ENCODE measurements at places on chromosomes 3 and 15.

DNA sequence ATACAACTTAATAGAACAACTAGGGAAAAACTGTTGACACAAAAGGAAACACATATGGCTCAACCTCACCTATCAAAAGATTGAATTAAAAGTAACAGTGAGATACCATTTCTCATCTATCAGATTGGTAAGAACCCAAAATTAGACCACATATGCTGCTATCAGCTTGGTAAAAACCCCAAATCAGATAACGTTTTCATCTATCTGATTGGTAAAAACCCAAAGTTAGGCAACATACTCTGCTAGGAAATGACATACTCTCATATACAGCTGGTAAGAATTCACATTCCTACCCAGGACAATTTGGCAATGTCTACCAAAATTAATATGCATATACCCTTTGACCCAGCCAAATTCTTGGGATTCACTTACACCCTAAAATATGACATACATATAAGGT lies 26.3 kb downstream of the NRG4 start:
- no peak for DNase-seq

- DNase-seq: no peak
Observed at GRCh38 chr3:32097768-32098167, 8.7 kb upstream of the GPD1L start.

DNA sequence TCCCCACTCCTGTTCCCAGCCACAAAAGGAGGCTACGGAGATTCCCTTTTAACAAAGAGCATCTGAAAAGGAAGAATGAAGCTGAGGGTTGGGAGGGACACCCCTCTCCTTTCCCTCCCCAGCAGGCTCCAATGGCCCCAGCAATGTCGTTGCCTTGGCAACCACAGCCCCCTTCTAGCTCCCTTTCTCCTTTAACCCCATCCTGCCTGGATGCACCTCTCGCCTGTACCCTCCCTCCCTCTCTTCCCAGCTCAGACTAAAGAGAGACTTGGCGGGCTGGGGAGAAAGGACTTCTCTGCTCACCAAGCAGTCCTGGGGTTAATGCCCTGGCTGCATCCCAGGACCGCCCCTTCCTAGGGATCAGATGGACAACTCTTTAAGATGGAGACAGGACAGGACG lies 7.1 kb upstream of the RPL29 start:
- DNase-seq: no peak

DNA sequence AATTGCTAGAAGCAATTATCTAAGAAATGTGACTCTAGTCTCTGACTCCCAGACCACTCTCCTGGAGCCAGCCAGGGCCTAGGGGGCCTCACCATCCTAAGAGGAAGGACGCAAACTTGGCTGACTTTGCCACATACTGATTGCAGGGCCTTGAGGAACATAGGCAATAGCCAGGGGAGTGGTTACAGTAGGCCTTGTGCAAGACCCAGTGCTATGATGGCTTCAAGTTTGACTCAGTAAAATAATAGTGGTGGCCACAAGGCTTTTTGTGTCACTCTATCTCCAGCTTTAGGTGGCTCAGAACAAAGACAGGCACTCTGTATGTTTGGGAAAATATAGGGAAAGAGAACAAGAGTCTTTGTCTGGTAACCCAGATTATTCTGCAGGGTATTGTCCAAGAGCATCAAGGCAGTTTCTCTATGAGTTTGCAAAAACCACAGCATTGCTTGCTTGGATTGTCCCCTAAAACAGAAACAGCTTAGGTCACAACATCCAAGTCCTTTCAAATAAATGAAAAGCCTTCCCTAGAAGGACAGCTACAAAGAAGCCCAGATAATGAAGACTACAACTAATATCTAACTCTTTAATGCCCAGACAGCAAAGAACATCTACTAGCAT lies 631.5 kb downstream of the PYDC2 start:
- no peak for DNase-seq

DNA sequence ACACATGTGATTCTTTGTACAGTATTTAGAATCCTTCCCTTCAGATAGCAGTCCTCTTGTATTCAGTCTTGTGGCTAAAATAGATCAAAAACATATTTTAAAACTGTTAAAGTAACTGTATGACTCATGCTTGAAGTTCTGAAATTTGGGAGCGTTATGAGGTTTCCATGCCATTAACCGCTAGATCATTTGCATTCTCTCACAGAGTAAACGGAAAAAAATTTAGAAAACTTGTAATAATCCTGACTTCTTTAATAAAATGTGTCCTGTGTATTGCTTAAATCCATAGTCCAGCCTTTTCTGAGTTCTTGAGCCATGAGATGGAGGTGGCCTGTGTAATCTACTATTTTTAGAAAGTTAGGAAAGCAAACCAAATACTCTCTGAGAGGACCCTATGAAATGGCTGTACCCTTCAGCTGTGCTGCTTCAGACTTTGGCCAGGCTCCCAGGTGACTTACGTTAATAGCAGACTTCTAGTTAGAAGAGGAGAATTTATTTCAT lies 33.8 kb downstream of the MBNL1 start:
- no peak for DNase-seq

- DNase-seq: no peak
Observed at GRCh38 chr3:38575279-38575843, 74.1 kb downstream of the SCN5A start.

DNA sequence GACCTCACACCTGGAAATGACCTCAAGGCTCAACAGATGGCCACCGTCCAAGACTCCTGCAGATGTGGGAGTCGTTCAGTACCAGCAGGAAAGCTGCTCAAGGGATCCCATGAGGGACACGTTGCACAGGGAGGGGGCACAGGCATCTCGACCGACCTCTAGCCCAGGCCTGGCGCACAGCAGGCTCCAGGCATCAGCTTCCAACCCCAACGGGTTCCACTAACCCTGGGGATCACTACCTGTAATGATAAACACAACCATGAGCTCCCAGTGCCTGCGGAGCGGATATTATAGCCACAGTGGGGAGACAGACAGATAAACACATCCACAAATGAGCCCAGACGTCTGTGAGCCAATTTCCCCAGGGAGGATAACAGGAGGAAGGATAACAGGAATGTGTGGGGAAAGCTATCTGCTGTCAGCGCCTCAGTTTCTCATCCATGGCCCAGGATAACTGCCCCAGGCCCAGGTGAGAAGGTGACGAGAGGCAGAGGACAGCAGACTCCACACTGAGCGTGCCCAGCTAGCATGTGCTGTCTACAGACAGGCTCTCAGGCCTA lies 19.9 kb downstream of the NUP210 start:
- DNase-seq: no peak

- no peak for DNase-seq
Observed at GRCh38 chr3:108158251-108158650, 64.0 kb downstream of the IFT57 start.

- DNase-seq: no peak
Observed at GRCh38 chr3:134394380-134394779, 20.1 kb upstream of the AMOTL2 start.

GRCh38 chr3:102484363-102484762 lies 49.5 kb downstream of the ZPLD1 start:
- no peak for DNase-seq

- no peak for DNase-seq
Observed at GRCh38 chr3:111666041-111666735, 71.0 kb upstream of the ZBED2 start.

DNA sequence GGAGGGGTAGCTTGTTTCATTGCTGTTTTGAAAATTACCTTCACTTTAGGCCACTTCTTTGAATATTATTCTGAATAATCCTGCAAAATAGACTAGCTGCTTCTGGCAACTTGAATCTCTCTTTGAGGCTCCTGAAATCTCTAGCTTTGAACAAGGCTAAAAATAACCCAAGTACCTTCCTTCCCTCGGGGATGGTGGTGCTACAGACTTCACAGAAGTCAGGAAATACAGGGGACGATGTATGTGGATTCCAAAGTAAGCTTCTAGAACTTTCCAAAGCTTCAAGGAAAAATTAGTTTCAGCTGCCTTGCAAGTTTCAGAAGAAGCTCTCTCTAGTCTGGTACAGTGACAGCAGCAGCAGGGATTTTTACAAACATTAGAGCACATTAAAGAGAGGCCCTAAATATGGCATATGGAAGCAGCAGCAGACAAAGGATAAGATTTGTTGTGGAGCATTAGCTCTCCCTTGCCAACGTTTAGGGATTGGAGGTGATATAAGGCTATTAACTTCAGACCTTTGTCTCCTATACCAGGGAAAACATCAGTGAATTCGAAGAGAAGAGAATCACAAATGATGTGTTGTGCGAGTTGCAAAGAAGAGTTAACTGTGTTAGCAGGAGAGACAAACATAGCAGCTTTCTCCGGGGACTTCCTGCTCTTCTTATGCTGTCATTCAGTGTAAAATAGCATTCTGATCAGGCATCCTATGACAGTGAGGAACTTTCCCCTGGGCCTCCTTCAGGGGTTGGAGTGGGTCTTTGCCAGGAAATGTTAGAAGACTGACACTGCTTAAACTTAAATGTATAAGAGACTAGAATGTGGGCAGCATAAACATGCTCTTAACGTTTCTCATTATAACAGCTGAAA lies 783.0 kb upstream of the ARPP21 start:
- DNase-seq: no peak

DNA sequence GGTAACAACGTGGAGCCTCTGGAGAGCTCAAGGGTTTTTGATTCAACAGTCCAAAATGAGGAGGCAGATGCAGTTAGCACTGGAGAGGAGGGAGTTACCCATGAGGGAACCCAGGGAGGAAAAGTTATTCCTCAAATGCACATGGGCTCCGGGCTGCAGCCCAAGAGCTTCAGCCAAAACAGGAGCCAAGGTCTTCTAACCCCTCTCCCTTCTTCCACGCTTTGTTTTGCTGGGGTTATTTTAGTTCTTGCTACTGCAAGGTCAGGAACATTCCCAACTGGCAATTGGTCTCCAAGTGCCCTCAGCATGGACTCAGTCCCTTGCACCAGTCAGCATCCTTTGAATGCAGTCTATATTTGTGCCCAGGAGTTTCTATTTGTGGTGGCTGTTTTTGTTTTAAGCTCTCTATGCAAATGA lies 90.0 kb downstream of the TGFBR2 start:
- DNase-seq: no peak

GRCh38 chr15:55267401-55268175 lies 22.0 kb downstream of the RAB27A start:
- no peak for DNase-seq

DNA sequence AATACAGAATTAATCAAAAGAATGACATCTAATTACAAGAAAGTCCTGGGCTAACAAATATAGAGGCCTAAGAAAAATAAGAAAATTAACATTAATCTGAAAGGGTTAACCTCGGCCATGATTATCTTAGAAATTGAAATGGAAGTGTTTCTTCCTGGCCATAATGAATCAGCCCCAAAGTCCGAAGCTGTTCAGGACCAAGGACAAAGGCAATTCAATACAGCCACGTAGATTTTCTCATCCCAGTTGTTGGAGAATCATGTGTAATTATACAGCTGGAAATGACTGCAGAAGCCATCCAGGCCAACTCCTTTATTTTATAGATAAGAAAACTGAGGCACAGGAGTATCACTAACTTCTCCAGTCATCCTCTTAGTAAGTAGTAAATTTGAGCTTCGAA lies 38.0 kb upstream of the GBE1 start:
- no peak for DNase-seq

- DNase-seq: no peak
Observed at GRCh38 chr3:70312336-70312735, at the start of gene MDFIC2. Gene MDFIC2, minus strand, starts transcription at chr3:70312638. Its CDS starts 665 bp downstream, at chr3:70311973.

GRCh38 chr15:65183865-65184159 lies 1.3 kb downstream of the CLPX start:
- DNase-seq: no peak

DNA sequence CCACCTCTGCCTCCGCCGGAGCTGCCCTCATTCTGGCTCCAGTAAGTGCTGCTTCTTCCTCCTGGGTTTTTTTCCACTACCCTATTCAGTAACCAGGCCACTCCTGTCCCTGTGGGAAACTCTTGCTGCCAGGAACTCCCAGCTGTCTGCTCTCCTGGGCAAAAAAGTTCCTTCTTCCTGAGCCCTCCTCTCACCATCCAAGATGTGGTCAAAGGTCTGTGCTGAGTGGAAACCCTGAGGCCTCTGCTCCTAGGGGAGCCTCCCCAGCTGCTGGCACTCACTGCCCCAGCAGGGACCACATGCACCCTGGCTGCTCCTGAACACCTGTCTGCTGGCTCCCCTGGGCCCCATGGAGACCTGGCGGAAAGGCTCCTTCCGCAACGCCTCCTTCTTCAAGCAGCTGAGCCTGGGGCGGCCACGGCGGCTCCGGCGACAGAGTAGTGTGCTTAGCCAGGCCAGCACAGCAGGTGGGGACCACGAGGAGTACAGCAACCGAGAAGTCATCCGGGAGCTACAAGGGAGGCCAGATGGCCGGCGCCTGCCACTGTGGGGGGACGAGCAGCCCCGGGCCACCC lies 454 bp downstream of the C15orf62 start:
- peak; percentile 87 for DNase-seq

DNA sequence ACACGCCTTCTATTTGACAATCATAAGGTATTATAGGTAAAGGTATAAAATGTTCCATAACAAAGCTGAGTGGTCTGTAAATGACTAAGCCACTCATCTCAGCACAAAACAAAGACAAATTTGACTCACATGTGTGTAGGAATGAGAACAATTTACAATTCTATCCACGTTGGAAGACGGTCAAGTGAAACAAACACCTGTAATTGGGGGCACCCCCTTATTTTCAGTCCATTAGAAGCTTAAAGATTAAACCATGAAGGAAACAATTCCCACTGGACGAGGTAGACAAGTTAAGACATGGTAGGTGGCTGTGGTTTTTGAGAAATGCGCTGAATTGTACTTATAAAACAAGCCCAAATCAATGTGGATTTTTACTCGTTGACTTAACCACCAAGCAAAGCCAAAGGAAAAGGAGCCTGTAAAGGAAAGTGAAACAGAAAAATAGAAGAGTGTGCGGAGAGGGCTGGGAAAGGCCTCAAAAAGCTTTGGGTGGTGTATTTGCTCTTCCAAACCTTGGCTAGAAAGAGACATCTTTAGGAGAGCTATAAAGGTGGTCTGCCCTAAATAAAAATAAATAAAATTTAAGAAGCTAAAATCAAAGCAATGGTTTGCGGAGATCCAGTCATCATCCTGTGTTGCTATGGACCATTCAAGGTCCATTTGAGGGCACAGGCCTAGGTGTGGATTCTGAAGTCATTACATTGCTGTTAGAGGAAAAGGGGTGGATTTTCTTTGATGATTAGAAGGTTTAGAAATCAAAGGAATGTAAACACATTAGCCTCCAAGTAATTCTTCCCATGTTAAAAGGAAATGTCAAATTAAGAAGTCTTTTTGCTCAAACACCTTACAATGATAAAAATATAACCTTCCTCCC lies 135.0 kb downstream of the TFG start:
- DNase-seq: no peak

- no peak for DNase-seq
Observed at GRCh38 chr15:36401586-36401966, 177.8 kb upstream of the CDIN1 start.
